ENCODE measurements at places on chromosomes 7 and 10.
A peak's percentile ranks its signal among the peaks of the same experiment; 100 is the strongest.

DNA sequence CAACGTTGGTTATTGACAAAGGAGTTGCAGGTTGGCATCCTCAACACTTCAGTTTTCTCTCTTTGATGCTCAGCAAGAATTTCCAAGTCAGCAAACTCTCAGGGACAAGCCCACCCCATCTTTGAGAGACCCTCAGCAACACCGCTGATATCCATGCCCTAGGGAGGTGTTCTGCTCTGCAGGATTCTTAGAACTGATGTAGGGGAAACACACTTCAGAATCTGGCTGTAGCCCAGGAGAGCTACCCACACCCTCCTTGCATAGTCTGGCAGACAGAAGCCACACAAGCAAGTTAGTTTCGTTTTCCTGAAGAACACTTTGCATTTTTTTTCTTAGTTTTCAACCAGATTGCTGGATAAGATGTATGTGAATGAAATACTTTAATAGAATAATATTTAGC lies 822 bp downstream of the SAMD9L start:
- peak; percentile 26 for DNase-seq

DNA sequence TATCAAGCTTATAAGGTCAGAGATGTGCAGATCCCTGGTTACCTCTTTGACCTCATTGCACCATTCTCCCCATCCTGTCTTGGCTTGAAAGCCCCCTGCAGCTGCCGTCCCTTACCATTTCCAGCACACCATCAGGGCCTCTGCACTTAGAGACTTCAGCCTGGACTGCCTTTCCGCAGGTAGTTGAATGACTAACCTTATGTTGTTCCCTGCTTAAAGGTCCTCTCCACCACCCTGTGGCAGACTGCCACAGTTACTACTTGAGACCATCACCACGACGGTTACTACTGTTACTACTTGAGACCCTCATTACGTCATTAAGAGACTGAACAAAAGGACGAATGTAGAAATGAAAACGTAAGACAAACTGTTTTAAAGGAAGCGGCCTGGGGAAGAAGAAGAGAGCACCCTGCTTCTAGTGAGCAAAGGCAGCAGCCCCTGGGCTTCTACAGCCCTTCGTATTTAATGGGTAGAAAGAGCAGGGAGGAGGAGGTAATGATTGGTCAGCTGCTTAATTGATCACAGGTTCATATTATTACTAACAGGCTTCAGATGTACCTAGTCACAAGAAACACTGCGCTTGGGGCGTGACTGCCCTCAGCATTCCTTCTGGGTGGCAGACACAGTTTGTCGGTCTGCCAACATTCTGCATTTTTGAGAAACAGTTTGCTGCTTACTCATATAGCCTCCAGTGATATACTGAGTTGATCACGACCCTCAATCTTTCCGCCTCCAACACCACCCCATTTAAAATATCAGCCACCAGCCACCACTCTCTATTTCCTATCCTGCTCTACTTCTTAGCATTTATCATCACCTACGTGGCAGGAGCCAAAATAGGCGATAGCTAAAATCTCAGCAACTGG lies 74.1 kb upstream of the PARD3 start:
- no peak for DNase-seq

GRCh38 chr10:53356616-53357349 lies 584.2 kb upstream of the MBL2 start:
- DNase-seq = no peak

DNA sequence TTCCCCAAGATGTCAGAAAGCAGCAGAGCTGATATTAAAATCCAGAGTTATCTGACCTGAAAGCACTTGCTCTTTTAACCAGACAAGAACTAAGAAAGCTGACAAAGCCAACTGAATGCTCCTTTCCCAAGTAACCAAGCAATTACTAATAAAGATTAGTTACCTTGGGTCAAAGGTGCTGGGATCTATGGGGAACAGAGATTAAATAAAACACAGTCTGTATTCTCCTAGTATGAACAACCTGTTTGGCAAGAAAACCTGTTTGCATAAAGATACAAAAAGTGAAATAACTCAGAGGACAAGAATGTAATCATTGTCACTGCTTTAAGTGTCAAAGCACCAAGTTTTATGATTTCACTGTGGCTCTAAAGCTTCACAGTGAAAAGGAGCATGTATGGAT lies 35.7 kb downstream of the ITPRID1 start:
- no peak for DNase-seq

- no peak for DNase-seq
These were observed 4.4 kb upstream of the EN2 start for GRCh38 chr7:155453296-155454182.
